Activated CD4-positive, alpha-beta memory T cell treated with anti-CD3 and anti-CD28 coated beads, Interleukin-2, amount 10 ng/mL, durations not matched to agents 7 days and 5 days (primary cell): ENCODE measurements at places on chromosomes 3 and 15. TPM values are rescaled to one million over a fixed set of nuclear protein-coding genes. Genes with fewer than 3 reads are reported as not detected.

Gene SCN11A
- not detected for total RNA-seq

DNA sequence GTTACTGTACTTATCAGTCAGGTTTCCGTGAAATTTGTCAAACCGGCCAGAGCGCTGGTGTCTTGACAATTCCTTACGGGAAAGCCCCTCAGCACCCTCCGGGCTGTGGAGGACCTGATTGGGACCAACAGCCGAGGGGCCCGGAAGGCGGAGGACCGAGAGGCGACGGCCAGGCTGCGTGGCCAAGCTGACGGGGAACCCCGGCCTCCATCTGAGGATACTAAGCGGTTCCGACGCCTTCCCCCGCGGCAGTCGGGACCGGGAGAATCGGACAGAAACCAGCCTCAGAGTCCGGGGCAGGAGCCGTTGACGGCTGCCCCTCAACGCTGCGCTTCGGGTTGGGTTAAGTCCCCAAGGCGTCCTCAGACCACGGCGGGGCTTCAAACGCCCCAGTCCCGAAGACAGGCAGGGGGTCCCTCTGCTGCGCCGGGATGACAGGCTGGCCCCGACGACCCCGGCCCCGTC lies 499 bp downstream of the ALDH1A2 start:
- DNase-seq: no peak

DNA sequence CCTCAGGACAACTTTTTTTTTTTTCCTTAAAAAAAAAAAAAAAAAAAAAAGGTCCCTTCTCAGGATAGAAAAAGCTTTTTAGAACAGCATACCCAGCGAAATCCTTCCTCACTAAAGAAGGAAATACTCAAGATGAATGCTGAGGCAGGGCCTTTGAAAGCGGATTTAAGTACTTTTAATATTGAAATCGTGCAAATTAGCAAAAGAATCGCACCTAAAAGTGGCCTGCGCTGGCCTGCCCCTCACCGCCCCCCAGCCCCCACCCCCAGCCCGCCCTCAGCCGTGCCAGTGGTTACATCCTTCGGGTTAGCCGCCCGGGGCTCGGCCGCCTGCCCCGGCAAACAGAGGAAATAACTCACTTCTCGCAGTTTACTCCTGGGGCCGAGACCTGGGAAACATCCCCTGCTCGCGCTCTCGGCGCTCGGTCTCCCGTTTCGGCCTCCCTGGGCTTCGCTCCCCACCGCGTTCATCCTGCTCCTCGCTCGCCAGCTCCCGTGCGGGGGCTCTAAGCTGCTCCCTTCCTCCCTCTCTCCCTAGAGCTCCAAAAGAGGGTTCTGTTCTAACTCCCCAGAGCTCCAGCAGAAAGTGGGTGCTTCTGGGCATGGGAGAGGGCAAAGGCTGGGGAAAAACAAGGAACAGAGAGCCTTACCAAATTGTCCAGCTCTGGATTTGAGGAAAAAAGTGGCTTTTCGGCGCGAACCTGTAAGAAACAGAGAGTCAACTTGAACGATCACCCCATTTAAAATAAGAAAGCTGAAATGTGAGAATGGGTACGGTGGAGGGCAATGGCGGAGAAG lies 5.2 kb downstream of the MEIS2 start:
- DNase-seq: no peak

GRCh38 chr3:191378142-191378812 lies 48.0 kb upstream of the UTS2B start:
- no peak for DNase-seq
